D341Med (cell line): ENCODE measurements at places on chromosomes 6 and 20.
A peak's percentile ranks its signal among the peaks of the same experiment; 100 is the strongest.

DNA sequence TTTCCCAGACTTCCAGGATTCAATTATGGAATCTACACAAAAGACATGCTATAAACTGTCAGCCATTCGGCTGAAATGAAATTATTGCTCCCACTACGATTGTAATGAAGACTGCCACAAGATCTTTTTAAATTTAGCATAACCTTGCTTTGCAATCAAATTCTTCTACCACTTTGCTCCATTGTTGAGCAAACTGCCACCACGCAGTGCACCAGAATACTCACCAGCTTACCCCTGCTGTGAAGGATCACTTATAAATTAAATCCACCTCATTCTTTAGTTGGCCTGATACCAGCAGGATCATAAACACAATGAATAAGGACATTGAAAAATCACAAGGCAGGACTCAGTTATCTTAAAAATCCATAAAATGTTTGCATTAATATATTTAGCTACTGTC lies 151.8 kb upstream of the PRND start:
- no peak for DNase-seq

GRCh38 chr20:31566658-31567379 lies 38.3 kb upstream of the ID1 start:
- no peak for DNase-seq

- peak; percentile 61 for DNase-seq
Measured at GRCh38 chr6:28896505-28897368, 27.0 kb downstream of the TRIM27 start.

- DNase-seq, result no peak
Measured at GRCh38 chr20:44701858-44702256, 13.3 kb upstream of the CCN5 start.

GRCh38 chr6:148324297-148324985 lies 18.2 kb upstream of the SASH1 start:
- DNase-seq, result no peak

DNA sequence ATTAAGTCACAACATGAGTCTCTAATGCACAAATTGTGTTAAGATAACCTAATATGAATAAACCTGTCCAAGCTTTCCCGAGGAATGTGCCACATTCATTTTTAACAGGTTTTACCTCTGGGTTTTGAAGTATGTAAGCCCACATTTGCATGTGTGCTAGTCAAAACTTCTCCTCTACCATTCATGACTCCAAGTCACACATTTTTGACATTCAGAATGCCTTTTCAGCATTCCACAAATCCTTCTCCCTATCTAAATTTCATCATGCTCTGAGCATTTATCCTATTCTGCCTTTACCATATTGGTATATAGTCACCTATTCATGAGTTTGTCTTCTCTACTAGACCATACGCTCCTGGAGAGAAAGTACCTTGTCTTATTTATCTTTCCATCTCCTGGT lies 56.5 kb downstream of the ADGRF5 start:
- no peak for DNase-seq

- DNase-seq, result no peak
Measured at GRCh38 chr20:50351541-50351940, 158.6 kb upstream of the PTPN1 start.

- no peak for DNase-seq
Measured at GRCh38 chr6:5159162-5159561, 74.0 kb downstream of the PPP1R3G start.

DNA sequence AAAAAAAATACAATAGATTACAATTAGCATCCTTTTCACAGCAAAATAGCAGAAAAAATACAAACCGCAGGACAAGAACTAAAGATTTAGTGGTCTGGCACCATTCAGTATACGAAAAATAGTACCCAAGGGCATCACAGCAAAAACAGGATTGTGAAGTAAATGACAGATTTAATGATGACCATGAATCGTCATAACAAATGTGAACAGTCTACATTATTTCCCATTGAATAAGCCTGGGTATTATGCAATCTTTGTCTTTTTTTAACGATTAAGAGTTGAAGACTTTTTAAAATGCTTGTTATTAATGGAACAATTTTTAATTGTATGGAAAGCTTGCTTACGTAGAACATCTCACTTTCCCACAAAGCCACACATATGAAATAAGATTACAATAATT lies 432.8 kb downstream of the PKHD1 start:
- DNase-seq, result no peak

GRCh38 chr6:38687043-38687353 lies 15.9 kb downstream of the GLO1 start:
- DNase-seq, result no peak

DNA sequence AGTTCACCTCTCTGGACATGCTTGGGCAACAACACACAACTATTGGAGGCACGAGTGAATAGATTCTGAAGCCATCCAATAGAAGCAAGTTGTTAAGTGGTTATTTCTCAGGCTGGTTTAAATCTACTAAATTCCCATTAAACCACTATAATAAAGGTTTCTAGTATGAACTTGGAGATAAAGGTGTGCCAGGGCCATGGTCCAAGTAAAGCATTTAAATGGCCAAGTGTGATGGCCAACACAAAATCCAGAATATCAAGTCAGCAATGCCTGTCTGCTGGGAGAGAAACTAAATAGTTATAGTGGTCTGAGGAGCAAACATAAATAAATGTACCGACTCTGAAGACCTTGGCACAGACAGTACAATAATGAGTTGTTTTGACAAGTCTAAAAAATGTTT lies 294.3 kb upstream of the STXBP5 start:
- DNase-seq, result no peak

GRCh38 chr20:59812286-59813125 lies 120.9 kb downstream of the SYCP2 start:
- DNase-seq, result peak; percentile 20

DNA sequence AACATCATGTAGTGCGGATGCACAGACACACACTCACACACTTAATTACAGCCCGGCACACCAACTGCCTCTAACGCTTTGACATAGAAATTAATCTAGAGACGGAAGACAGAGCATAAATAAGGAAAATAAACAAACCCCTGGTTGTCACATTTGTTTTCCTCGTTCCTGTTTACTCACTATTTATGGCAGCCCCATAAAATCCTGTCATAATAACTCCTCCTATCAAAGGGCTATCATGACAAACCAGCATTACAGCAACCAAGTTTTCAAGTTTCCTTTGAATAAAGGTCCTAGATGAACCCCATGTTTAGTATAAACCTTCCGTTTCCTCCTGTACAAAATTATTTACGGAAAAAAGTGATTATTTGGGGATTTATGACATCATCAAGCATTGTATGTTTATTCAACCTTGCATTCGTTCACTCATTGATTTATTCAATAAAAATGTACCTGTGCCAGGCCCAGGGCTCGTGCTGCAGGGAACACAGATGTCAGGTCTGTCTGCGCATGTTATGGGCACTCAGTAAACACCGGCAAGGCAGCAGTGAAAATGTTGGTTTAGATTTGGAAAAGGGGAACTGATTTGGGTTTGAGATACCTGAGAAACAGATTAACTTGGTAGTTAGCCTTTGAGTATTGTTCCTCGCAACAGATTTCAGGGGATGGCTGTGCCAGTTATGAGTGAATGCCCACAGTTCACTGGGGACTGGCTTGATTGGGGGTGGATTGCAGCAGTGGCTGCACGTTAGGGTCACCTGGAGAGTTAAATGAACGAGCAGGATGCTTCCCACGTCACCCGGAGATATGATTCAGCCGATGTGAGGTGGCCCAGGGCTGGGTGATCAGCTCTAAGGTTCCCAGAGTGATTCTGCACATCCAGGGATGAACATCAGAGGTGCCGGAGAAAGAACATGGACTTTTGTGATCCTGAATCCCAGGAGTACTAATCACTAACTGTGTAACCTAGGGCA lies 295.3 kb upstream of the FOXQ1 start:
- no peak for DNase-seq

DNA sequence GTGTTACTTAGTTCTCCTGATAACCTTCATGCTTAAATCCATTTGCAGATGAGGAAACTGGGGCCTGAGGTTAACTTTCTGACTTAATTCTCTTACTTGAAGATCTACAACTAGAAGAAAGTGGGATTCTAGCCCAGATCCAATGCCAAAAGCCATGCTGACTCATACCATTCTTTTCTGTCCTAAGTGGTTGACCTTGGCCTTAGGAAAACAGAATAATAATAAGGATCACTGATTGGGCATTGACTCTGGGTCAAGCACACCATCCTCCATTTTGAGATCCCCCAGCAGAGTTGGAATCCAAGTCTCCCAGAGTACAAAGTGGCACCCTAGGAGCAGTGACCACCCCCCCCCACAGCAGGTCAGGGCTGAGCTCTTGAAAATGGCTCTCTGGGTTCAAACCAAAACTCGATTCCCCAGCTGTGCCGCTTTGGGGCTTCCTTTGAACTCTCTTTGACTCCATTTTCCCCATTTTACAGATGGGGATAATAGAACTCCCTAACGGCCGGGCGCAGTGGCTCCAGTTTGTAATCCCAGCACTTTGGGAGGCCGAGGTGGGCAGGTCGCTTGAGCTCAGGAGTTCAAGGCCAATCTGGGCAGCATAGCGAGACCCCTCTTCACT lies 12.8 kb upstream of the ZNF217 start:
- DNase-seq, result no peak

- peak; percentile 89 for DNase-seq
Measured at GRCh38 chr6:147506704-147507114, 1.8 kb upstream of the SAMD5 start.

GRCh38 chr6:112606656-112607435 lies 259.7 kb downstream of the RFPL4B start:
- DNase-seq, result no peak

DNA sequence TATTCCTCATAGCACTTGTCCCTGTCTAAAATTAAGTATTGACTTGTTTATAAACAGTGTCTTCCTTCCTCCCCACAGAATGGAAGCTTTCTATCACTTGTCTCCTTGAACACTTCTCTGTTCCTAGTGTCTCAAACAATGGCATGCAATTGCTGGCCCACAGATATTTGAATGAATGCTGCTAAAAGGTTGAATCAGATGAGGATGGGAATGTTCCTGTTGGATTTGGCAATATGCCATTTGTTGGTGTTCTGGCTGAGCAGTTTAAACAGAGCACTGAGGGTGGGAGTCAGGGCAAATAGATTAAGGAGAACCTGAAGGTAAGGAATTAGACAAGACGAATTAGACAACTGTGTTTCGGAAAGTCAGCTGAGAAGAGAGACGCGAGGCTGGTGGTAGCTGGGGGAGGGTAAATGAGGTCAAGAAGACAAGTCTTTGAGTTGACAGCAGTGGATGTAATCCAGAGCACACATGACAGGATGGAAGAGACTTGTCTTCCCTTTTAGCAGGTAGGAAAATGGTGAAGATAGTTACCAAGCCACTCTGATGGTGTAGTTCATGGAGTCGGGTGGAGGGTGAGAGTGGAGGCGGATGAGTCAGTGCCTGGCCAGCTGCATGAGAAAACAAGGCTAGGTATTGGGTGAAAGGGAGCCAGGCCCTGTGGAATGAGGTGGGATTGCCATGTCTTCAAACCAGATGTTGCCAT lies 58.3 kb upstream of the GNRH2 start:
- no peak for DNase-seq

- no peak for DNase-seq
Measured at GRCh38 chr6:21971541-21971940, 325.3 kb downstream of the PRL start.

DNA sequence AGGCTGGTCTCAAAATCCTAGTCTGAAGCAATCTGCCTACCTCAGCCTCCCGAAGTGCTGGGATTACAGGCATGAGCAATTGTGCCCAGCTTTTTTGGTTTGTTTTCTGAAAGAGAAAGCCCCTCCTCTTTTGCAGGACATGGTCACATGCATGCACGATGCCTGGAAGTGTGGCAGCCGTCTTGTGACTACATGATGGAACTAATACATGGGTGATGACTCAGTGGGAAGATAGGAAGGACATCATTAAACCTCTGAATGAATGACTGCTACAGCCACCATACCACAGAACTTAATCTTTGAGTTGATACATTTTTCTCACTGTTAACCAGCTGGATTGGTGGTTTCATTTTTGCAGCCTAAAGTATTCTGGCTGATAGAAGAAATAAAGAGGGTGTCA lies 13.4 kb upstream of the CTNNBL1 start:
- no peak for DNase-seq

- DNase-seq, result no peak
Measured at GRCh38 chr20:35134472-35134871, 12.7 kb downstream of the EDEM2 start.
